ENCODE measurements at places on chromosomes 1 and 21.

GRCh38 chr21:16213518-16213917 is 483.7 kb downstream of the USP25 start:
- DNase-seq, result no peak

DNA sequence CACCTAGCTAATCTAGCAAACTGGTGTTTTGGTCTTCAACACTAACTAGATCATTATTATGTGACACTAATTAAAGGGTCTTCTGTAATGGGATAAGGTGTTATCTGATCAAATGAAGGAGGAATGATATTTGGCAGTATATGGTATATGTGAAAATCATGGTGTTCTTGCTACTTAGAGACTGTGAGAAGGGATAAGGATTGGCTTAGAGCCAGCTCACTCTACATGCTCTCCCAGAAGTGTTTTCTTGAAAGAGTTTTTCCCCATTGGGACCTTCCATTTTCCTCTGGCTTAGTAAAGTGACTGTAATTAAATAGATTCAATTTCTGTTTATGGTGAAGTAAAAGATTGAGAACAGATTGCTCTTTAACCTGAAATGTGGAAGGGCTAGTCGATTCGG is 71.2 kb upstream of the RGL1 start:
- DNase-seq, result no peak

- no peak for DNase-seq
Measured at GRCh38 chr1:226965581-226966440, 25.7 kb downstream of the COQ8A start.

DNA sequence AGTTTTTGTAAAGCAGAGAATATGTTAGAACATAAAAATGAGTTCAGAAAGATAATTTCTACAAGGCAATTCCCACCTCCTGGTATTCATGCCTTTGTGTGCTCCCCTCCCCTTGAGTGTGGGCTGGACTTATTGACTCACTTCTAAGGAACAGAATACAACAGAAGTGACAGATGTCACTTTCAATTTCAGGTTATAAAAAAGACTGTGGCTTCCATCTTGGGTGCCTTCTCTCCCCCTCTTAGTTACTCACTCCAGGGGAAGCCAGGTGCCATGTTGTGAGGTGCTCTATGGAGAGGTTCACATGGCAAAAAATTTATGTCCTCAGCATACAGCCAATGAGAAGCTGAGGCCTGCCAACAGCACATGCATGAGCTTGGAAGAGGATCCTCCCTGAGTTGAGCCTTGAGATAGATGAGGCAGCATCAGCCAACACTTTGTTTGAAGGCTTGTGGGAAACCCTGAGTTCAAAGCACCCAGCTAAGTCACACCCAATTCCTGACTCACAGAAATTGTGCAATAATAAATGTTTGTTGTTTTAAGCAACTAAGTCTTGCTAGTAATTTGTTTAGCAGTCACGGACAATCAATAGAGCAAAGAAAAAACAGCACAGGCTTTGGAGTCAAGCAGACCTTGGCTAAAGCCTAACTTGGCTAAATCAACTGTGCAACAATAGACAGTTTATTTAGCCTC is 73.5 kb upstream of the NGF start:
- DNase-seq, result no peak

DNA sequence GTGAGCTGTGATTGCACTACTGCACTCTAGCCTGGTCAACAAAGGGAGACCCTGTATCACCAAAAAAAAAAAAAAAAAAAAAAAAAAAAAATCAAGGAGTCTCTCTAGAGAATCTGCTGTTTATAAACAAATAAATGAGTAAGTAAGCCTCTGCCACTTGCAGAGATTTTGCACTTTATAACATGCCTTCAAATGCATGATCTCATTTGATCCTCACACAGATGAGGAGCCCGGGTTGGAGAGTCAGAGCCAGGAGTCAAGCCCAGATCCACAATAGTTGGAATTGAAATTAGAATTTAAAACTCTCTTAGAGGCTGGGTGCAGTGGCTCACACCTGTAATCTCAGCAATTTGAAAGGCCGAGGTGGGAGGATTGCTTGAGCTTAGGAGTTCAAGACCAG is 4.0 kb downstream of the PRELP start:
- no peak for DNase-seq

- DNase-seq, result no peak
Measured at GRCh38 chr1:44300852-44301251, 54.2 kb downstream of the ERI3 start.

DNA sequence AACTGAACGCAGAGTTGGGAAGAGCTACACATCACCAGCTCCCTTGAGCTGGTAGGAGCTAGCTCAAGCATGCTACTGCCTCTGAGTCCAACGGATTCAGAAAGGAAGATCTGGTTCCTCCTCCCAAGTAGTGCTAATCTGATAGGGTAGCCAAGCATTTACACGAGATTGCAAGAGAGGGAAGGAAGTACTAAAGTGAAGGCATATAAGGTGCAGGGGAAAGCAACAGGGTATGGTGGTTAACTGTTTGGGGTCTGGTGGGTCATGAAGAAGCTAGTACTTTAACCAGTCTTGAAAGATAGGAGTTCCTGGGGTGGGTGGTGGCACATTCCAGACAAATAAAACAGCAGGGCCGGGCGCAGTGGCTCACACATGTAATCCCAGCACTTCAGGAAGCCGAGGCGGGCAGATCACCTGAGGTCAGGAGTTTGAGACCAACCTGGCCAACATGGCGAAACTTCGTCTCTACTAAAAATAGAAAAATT is 20.2 kb upstream of the ZNF436 start:
- no peak for DNase-seq

DNA sequence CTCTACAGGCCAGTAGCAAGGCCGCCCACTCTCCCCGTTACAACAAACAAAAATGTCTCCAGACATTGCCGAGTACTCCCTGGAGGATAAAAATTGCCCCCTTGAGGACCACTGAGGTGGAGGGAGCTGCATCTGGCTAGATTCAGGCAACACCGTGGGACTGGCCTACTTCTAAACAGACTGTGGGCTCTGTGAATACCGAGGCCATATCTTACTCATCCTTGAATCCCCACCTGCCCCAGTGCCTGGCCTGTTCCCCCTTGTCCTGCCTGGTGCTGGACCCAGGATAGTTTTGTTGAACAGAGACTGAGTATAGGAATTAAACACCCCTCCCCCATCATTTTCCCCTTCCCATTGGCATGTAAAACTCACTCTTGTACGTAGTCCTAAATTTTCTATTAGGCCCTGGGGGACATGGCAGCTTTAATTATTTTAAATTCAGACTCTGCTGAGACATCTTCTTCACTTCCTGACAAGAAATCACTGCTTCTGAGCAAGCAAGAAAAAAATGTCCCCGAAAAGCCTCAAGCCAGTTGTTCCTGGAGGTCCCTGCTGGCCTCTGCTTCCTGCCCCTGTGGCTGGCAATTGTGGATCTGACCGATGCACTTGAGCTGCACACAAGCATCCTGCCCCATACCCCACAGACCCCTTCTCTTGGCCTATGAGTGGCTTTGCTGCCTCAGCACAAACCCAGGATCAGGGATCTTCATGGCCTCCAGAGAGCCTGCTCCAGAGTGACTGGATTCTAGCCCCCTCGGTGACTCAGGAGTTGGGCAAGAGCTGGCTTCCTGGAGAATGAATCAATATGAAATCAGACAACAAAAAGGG is 111.0 kb downstream of the ACTL8 start:
- DNase-seq, result no peak

- DNase-seq, result no peak
Measured at GRCh38 chr1:170634293-170634692, 29.6 kb upstream of the PRRX1 start.

DNA sequence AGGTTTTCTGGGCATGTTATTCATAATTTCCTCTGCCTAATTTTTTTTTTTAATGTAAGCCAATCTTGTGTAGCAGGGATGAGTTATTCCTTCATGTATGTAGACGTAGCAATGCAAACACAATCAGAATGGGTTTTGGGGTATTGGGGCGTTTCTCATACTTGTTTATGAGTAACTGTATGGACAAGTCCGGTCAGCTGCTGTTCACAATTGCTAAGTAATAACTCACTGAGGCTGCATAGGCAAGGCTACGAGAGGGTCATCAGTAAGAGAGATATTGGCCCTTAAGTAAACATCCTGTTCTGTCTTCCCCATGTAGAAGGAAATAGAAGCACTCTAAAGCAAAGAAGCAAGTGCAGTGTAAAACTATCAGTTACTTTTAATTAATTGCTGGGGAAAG is 9.5 kb upstream of the TARS2 start:
- DNase-seq, result no peak

GRCh38 chr1:160971618-160972056 is 17.0 kb upstream of the ITLN2 start:
- DNase-seq, result peak; percentile 47

DNA sequence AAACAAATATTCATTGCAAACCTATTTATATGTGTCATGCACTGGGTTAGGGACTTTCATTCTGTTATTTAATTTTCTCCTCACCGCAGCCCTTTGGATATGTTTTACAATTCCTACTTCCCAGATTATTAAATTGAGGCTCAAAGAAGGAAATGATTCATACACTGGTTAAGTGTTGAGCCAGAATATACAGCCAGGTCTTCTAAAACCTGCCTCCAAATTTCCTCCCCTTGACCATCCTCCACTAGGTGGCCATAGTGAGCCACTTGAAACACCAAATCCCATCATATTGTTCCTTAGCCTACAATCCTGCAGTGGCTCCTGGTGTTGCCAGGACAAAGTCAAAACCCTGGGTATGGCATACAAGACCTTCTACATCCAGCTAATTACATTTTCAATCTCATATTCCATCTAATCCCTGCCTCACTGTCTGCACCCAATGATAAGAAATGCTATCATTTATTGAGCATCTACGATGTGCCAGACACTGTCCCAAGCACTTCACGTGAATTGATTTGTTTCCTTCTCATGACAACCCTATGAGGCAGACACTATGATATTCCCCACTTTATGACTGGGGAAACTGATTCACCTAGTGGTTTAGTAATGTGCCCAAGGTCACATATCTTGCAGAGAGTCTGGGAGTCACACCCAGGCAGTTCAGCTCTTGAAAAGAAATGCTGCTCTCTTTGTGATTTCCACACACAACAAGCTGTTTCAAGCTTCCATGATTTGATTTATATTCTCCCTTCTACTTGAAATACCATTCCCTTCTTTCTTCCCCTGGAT is 23.6 kb upstream of the KIRREL1 start:
- no peak for DNase-seq

DNA sequence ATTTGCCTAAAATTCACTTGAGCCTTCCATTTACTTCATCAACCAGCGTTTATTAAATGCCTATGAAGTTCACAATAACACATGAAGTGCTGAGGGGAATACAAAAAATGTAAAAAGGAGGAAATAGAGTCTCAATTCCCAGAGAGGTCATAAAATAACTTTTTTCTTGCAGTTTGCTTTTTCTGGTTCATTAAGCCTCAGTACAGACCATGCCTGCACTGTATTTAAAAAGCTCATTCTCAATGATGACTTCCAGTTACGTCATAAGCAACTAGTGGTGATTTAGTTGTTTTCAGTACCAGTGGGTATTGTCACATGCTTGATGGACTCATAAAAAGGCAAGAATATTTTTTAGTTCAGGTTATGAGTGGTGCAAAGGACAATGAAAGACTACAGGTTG is 160.1 kb upstream of the UBE2U start:
- DNase-seq, result no peak

- no peak for DNase-seq
Measured at GRCh38 chr1:170424346-170424745, 107.6 kb upstream of the GORAB start.

GRCh38 chr1:40281853-40282252 is 23.8 kb downstream of the ZMPSTE24 start:
- DNase-seq, result no peak

DNA sequence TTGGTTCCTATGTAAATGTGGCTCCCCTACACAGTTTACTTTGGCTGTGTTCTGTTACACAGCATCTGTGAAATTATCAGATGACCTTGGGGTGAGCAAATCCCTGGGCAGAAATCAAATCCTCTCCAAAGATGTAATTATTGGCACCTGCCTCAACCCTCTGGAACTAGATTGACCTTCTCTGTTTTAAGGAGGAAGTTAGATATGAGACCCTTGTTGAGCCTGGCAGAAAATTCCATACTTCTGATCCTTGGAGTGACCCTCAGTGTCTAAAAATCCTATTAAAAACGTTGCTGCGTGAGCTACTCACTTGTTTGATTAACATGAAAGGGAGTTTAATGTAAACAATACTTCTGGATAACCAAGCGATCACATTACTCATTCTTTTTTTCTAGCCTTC is 122.0 kb downstream of the CLIC6 start:
- no peak for DNase-seq

GRCh38 chr1:182340233-182341058 is 51.1 kb downstream of the GLUL start:
- DNase-seq, result no peak

DNA sequence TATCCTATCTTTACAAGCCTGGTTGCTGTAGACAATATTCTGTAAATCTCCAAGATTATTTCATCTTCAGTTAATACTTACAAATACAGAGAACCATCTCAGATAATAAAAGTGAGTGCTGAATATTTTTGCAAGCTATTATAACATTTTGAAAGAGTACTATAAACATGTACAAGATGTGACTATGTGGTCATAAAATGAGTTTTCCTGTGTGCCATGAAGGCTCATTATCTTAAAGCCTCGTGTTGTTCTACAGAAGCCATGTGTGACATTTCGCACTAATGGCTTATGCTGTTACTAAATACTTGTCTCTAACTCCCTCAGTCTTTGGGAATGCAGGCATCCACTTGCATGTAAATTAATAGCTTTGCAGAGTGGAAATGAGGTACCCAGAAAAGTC is 48.3 kb downstream of the SAMSN1 start:
- no peak for DNase-seq

DNA sequence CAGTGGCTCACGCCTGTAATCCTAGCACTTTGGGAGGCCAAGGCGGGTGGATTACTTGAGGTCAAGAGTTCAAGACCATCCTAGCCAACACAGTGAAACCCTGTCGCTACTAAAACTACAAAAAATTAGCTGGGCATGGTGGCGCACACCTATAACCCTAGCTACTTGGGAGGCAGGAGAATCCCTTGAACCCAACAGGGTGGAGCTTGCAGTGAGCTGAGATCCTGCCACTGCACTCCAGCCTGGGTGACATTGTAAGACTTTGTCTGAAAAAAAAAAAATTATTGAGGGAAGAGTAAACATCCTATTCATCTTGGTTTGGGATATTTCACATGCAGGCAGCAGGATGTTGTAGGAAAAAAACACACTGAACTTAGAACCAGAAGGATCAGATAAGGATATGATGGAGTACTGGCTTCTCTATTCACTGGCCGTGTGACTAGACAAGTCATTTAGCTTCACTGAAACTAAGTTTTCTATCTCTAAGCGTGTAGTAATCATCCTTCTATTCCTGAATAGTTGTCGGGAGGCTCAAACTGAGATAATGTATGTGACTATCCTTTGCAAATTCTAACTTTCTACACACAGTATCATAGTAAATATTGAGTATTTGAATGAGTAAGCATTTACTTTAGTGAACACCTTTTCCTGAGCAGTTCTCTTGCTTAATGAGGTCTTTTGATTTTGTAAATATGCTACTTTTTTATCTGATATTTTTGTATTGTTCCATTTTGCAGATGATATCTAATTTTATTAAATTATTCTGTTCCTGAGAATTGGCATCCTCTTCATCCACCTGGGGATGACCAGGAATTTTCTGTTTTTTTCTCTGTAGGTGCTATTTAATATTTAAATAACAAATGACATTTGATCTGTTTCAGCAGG is 18.2 kb downstream of the CAP1 start:
- no peak for DNase-seq

- DNase-seq, result no peak
Measured at GRCh38 chr1:118388301-118388959, 203.4 kb upstream of the SPAG17 start.

GRCh38 chr1:176778056-176778455 is 315.1 kb downstream of the PAPPA2 start:
- DNase-seq, result no peak

- no peak for DNase-seq
Measured at GRCh38 chr1:25971066-25971810, 26.6 kb downstream of the PAFAH2 start.

Data from stimulated activated CD4-positive, alpha-beta T cell treated with anti-CD3 and anti-CD28 coated beads, Interleukin-2, amount 100 ng/mL, for 24 hours (primary cell).